ENCODE measurements at places on chromosomes 7 and 10.

DNA sequence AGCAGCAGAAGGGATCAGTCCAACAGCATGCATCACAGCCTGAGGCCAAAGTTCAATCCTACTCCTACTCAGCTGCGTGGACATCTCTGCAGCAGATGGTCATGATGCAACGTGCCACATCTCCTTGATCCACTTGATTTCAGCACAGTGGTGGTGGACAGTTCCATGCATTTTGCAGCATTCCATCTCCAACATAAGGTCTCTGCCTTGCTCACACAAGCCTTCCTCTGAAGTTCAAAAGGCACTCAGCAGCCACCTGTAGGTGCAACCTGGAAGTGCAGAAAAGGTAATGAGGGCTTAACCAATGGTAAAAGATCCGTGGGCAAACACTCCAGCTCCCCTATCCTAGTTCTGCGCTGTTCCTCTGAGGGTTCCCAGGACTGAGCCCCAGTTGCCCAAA, 57.5 kb upstream of the CHCHD3 start:
- DNase-seq: no peak

GRCh38 chr10:70300908-70301597, 17.2 kb upstream of the NPFFR1 start:
- DNase-seq: no peak

DNA sequence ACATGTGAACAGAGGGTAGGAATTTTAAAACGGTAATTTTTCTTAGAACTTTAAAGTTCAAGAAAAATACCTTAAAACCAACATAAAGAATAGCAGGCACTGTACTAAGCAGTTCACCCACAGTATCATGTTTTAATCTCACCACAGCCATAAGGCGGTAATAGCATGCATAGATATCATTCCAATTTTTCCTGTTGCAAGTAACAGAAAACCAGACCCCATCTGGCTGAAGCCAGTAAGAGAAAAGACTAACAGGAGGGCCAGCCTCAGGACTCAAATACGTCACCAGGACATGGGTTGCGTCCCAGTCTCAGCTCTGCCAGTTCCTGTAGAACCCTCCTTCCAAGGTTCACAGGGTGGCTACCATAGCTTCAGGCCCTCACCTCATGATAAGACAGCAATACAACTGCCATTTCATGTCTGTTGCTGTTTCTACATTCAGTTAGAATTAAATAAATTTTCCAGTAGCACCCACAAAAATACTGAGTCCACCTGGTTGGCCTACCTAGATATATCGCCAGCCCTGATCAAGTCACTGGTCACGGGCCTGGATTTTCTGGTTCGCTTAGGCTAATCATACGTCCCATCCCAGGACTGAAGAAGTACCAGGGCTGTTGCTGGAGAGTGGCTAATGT, 2.0 kb upstream of the RNF32 start:
- no peak for DNase-seq

GRCh38 chr7:22667562-22668239, 59.3 kb upstream of the IL6 start:
- no peak for DNase-seq

DNA sequence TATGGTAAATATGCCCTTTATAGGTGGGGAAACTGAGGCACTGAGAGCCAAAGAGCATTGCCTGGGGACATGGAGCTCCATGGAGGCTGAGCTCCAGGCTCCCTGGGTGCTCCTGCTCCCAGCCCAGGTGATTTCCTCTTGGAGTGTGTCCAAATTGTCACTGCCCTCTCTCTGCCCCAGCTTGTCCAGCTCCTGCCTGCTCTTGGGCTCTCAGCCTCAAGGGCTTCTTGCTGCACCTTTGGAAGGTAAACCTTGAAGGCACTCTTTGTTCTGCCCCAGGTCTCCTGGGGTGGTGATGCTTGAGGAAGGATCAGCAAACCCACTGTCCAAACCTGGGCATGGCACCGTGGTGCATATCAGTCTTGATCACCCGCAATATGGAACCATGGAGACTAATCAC, 166.1 kb downstream of the RPS24 start:
- DNase-seq: no peak

DNA sequence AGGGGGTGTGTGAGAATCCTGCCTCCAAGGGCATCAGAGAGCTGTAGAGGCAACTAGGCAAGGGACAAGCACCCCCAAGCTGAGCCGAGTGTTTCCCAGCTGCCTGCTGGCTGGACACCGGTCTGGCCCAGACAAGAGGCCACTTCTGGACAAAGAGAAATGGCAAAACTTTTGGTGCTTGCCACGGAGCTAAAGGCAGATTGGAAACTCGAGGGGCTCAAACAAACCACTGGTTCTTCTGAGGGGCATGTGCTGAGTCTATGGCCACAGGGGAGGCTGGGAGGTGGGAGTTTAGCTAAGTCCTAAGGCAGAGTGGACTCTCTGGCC, 66.5 kb upstream of the INPP5A start:
- DNase-seq: no peak

DNA sequence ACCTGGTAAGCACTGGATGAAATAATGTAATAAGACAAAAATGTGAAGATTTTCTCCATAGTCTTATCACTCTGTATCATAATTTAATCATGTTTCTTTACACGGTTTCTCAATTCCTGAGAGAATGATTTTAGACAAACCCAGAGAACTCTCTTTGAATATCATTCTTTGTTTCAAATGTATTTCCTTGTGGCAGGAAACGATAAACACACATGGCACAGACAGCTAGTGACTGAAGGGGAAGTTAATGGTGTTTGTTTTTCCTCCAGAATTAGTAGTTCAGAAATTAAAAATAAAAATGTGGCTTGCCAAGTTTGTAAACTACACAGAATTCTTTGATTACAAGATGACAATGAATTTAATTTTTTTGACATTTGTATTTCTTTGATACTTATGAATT, 163.7 kb upstream of the PRPS1L1 start:
- no peak for DNase-seq

DNA sequence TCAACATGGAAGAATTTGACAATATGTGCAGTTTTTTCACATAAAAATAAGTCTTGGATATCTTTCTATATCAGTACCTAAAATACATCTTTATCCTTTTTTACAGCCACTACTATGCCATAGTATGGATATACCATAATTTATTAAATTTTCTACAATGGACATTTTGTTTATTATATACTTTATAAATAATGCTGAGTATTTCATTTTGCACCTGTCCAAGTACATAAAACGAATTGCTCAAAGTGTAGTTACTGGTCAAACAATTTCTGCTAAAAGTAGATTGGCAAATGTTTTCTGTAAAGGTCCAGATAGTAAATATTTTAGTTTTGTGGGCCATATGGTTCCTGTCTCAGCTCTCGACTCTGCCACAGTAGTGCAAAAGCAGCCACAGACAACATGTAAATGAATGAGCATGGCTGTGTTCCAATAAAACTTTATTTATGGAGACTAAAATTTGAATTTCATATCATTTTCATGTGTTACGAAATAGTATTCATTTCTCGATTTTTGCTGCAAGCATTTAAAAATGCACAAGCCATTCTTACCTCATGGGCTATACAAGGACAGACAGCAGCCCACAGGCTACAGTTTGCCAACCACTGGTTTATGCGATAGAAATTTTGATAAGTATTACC, 96.9 kb upstream of the STEAP1B start:
- DNase-seq: no peak

GRCh38 chr10:108904163-108904838, 1019.0 kb downstream of the XPNPEP1 start:
- no peak for DNase-seq

- no peak for DNase-seq
Measured at GRCh38 chr7:16203065-16203464, 218.3 kb downstream of the CRPPA start.

DNA sequence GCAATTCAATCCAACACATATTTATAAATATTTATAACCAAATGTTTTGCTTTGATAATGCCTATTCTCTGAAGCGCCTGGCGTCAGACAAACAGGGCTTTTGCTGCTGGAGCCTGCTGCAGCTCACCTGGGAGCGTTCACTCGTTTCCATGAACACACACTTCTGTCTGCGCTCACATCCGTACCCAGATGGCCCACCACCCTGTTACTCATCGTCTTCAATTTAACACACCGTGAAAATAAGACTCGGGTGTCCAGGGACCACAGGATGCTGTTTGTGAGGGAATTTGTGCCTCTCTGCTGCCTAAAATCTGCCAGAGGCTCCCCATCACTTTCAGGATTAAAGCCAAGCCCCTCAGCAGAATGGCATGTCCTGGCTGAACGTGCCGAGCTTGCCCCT, 74.1 kb downstream of the SLIT1 start:
- DNase-seq: no peak

- no peak for DNase-seq
Measured at GRCh38 chr10:31867646-31868045, 61.0 kb downstream of the ARHGAP12 start.

DNA sequence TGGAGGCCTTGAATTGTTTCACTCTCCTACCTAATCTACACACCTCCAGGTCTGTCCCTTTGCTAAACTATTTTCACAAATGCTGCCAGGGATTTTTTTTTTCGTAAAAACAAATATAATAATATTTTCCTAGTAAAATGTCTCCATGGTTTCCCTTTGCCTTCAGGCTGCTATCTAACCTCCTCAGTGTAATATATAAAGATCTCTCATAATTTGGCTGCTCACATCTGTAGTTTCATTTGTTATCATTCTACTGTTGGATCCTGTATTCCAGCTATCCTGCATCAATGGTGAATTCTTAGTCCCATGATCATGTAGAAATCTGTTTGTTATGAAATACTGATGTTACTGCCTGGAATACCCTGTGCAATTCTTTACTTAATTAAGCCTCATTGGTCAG, 211.9 kb upstream of the CHRM2 start:
- no peak for DNase-seq

DNA sequence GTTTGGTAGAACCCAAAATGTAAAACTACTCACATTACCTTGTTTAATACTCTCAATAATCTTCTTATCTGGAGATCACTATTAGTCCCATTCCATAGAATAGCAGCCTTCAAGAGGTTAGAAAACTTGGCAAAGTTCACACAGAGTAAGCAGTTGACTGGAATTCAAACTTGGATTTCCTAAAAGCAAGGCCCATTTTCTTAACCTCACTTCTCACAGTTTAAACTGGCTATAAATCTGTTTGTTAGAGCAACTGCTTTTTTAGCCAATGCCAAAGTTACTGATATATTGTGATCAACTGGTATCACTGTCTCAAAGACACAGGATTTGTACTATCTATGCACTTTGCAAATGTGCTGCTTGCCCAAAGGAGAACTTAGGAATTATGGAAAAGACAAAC, 230.2 kb downstream of the THSD7A start:
- DNase-seq: no peak

- DNase-seq: no peak
Measured at GRCh38 chr10:126481181-126481580, 92.9 kb upstream of the ADAM12 start.

- DNase-seq: no peak
Measured at GRCh38 chr7:42946627-42946950, 14.4 kb downstream of the MRPL32 start.

DNA sequence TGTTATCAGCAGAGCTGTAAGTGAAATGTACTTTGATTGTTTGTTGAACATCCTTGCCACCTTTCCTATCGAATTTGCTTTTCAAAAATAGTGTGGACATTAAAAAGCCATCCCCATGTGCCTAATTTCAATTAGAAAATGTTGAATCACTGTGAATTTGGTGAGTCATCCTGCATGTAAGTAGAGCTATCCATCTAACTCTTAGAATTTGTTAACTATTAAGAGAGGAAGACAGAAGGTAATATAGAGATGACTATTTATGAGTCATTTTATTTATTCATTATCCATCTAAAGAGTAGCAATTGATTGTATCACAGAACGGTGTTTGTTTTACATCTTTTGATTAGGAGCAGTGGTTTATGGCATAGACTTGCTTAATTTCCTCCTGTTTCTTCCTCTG, 154.7 kb downstream of the MGMT start:
- DNase-seq: no peak

GRCh38 chr10:70228491-70228890, 4.7 kb downstream of the PPA1 start:
- DNase-seq: no peak

DNA sequence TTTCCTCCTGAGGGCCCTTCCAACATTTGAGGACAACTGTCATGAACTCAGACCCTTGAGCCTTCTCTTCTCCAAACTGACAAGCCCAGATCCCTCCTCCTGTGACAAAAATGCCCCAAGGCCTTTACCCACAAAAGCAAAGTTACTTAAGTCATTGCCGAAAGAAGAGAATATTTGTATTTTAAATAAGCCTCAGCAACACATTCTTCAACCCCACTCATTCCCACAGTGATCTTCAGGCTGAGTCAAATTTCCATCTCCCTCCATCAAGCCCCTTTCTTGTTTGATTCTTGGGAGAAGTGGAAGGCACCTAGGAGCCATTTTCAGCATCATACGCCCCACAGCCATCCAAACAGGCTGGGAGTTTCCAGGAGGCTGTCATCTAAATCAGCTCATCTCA, 150.8 kb upstream of the PDE1C start:
- no peak for DNase-seq

GRCh38 chr10:18140149-18140956, at the start of gene CACNB2:
TSS of gene CACNB2 (plus strand) at chr10:18140424.
- no peak for DNase-seq

- DNase-seq: no peak
Measured at GRCh38 chr10:62413652-62414051, 39.5 kb downstream of the ZNF365 start.

- DNase-seq: no peak
Measured at GRCh38 chr10:124205432-124205831, 112.0 kb upstream of the CHST15 start.

DNA sequence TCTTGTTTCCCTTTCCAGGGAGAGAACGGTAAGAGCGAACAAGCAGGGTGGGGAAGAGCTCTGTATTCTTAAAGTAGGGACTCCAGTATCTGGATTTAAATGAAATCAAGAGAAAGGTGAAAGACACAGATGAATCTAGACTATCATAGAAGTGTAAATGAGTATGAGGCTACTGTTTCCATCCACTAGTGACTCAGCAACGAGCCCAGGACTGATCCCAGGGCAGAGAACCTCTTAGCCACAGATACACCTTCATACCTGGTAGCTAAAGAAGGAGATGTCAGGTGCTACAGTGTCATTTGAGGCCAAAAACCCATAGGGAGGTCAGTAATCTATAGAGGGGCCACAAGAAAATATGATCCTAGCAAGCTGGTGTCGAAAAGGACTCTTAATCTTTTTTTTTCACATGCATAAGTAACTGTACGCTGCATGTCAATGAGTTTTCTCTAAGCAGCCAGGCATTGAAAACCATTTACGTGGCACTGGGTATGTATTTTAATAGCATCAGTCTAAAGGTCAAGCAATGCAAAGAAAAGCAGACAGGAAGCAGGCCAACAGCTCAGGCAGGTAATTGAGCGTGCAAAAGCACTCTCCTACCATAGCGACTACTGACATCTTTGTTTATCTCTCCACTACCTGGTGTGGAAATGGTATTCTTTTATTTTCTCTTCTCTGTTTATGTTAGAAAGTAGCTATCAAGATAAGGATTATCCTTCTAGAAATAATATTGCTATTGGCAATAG, 91.5 kb upstream of the EGR2 start:
- DNase-seq: no peak

GRCh38 chr7:80249619-80250295, 115.1 kb downstream of the GNAI1 start:
- no peak for DNase-seq

All from GOT3 (cell line).